Non-pigmented ciliary epithelial cell (primary cell): ENCODE measurements at places on chromosomes 3 and 15.

- no peak for DNase-seq
These were observed 11.5 kb downstream of the SLC51A start for GRCh38 chr3:196227629-196228493.

GRCh38 chr3:72811571-72811970, 36.7 kb downstream of the SHQ1 start:
- DNase-seq, result no peak

- DNase-seq, result no peak
These were observed 65.7 kb upstream of the RGMA start for GRCh38 chr15:93154666-93155065.

GRCh38 chr15:82805994-82806406, at the start of gene FSD2:
TSS of gene FSD2 (minus strand) at chr15:82806069. CDS start at chr15:82787390, 18,679 bp downstream.
- no peak for DNase-seq

DNA sequence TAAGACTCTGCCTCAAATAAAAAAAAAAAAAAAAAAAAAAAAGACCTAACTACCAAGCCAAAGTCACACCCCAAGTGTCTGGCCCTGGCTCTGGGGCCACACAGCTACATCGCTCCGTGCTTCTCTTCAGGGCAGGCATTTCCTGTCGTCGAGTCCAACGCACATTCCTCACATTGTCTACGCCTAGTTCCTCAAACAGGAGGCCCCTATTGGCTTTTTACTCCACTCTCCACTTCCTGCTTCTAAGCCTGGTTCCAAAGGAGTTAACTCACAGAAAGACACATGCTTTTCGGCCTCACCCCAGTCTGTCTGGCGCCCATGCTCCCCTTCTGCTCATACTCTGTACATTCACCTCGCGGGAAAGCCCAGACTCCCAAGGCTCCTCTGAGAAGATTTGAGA, 28.8 kb downstream of the KNG1 start:
- DNase-seq, result peak; percentile 46

GRCh38 chr3:24196526-24196925, 251.4 kb downstream of the NR1D2 start:
- peak; percentile 15 for DNase-seq

DNA sequence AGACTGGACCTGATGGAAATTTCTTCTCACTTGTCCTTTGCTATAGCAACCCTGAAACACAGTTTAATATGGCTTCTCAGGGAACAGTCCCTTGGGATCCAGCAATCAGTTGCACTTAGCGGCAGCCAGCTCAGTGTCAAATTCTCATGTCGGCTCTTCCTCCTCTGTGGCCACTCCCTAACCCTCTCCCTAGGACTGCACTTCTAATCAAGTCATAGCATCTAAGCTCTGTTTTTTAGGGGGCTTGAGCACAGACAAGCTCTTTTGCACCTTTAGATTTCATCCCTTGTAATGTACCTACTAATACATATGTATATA, 250.5 kb upstream of the TLE3 start:
- no peak for DNase-seq

GRCh38 chr3:185582871-185583270, 3.2 kb upstream of the SENP2 start:
- DNase-seq, result no peak

GRCh38 chr3:45701172-45701867, 12.1 kb downstream of the SACM1L start:
- DNase-seq, result no peak

DNA sequence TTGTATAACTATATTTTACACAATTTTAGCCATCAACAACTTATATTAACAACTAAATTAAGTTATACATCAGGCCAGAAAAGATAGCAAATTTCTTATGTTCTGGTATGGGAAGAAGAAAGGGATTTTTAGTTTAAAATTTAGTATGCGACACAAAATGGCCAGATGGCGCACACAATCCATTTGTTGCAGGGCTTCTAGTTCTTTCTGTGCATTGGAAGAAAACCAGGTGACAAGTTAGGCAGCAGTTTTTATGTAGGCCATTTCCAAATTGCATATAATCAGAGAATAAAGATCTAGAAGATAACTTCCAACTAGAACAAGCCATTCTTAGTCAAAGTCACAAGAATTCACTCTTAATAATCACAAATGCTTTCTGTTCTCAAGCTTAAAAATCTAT, 230.1 kb upstream of the ZNF717 start:
- no peak for DNase-seq

- DNase-seq, result no peak
These were observed 6.0 kb downstream of the C3orf62 start for GRCh38 chr3:49271047-49271446.

DNA sequence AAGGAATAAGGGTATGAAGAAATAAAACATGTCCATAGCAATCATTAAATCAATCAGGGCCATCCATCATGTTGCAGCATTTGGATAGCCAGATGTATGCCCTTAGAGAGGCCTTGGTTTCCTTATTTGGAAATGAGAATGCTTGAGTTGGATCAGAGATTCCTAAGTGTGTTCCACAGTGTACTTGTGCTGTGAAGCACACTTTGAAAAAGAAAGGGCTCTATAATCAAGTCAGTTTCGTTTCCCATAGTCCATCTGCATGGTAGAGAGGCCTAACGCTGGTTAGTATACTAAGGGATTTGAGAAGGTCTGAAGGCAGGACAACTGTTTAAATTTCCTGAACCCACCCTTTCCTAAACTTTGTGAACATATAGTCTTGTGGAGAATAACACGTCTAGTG, 30.9 kb downstream of the RBMS3 start:
- no peak for DNase-seq

- no peak for DNase-seq
These were observed 37.1 kb upstream of the CCK start for GRCh38 chr3:42302924-42303634.

- DNase-seq, result no peak
These were observed 13.5 kb upstream of the ACSBG1 start for GRCh38 chr15:78247911-78248310.

- no peak for DNase-seq
These were observed 122.5 kb downstream of the TJP1 start for GRCh38 chr15:29699791-29700190.

DNA sequence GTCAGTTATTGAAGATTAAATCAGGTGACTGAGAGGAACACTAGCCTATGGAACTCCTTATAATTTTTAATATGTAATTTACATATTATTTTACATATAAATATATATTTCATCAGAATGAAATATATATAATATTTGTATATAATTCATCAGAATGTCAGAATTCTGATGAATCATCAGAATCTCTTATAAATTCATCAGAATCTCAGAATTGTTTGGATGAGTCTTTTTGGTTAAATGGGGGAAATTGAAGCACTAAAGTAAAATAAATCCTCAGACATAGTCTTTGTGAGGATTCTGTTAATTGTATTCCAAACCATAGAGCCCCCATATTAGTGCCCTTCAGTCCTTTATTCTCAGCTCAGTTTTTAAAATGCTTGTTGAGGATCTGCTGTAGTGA, 15.4 kb downstream of the TCF12 start:
- DNase-seq, result no peak

- no peak for DNase-seq
These were observed 154.1 kb downstream of the GREM1 start for GRCh38 chr15:32871883-32872282.

DNA sequence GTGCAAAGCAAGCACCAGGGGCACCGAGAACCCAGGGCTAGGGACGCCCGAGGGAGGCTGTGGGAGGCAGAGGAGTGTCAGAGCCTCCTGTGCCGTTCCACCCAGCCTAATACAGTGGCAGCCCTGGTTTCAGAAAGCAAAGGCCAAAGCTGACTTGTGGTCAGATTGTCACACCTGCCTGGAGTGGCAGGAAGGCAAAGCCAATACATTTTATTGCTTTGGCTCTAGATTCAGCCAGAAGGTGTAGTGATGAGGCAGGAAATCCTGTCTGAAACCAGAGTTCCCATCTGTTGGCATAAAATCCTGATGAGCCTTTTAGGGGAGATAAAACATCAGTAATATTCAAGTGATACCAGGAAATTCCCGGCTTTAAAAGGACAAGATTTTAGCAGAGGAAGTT, 168.3 kb downstream of the SLCO3A1 start:
- DNase-seq, result no peak

- DNase-seq, result no peak
These were observed 983.4 kb downstream of the ROBO2 start for GRCh38 chr3:78023257-78023656.

GRCh38 chr3:115913069-115913686, 289.9 kb downstream of the GAP43 start:
- DNase-seq, result no peak

GRCh38 chr3:14867936-14868570, 49.3 kb downstream of the FGD5 start:
- DNase-seq, result no peak

GRCh38 chr3:69963643-69964042, 35.9 kb upstream of the SAMMSON start:
- DNase-seq, result no peak

- DNase-seq, result peak; percentile 69
These were observed 18.8 kb downstream of the ATG7 start for GRCh38 chr3:11290743-11291680.

GRCh38 chr15:29666241-29666640, 156.0 kb downstream of the TJP1 start:
- no peak for DNase-seq

DNA sequence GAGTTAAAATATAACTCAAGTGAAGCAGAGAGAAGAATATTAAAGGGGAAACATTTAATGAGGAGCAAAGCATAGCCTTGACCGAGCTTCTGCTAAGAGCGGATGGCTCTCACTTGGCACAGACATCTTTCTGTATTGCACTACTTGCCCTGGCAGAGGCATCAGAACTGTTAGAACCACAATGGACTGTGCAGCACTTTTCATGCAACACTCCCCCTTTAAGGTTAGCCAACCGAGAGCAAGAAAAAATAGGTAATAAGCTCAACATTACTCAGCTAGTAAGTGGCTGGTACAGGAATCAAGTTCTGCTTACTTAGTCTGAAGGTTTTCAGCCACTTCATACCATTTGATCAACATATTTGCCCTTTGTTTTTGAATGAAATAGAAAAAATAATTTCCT, 33.7 kb downstream of the CRTC3 start:
- no peak for DNase-seq

- DNase-seq, result no peak
These were observed 4.5 kb downstream of the HEMK1 start for GRCh38 chr3:50573566-50574443.

GRCh38 chr15:40339621-40339945, 1.2 kb downstream of the CCDC9B start:
- DNase-seq, result no peak

GRCh38 chr15:23764306-23764705, 77.2 kb upstream of the NDN start:
- DNase-seq, result no peak

- DNase-seq, result peak; percentile 97
These were observed 88.2 kb upstream of the TSC22D2 start for GRCh38 chr3:150319900-150320299.

DNA sequence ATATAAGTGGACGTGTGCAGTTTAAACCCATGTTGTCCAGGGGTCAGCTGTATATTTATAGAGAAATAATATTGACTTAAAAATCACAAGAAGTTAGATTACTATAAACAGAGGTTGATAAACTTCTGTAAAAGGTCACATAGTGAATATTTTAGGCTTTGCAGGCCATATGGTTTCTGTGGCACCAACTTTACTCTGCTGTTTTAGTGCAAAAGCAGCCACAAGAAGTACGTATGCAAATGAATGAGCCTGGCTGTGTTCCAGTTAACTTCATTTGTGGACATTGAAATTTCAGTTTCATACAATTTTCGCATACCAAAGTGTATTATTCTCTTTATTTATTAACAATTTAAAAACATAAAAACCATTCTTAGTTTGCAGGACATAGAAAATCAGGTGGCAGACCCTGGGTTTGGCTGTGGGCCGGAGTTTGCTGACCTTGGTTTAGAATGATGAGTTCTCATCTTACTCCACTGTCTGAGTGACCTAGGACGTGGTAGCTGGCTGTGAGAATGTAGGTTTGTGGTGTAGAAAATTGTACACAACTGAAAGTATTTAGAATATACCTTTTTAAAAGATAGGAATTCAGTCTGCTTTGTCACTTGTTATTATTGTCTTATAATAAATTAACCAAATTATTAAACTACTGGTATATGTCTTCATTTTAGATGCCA, 16.3 kb downstream of the FAN1 start:
- DNase-seq, result no peak

GRCh38 chr3:95464346-95464745, 1350.0 kb upstream of the EPHA6 start:
- no peak for DNase-seq

DNA sequence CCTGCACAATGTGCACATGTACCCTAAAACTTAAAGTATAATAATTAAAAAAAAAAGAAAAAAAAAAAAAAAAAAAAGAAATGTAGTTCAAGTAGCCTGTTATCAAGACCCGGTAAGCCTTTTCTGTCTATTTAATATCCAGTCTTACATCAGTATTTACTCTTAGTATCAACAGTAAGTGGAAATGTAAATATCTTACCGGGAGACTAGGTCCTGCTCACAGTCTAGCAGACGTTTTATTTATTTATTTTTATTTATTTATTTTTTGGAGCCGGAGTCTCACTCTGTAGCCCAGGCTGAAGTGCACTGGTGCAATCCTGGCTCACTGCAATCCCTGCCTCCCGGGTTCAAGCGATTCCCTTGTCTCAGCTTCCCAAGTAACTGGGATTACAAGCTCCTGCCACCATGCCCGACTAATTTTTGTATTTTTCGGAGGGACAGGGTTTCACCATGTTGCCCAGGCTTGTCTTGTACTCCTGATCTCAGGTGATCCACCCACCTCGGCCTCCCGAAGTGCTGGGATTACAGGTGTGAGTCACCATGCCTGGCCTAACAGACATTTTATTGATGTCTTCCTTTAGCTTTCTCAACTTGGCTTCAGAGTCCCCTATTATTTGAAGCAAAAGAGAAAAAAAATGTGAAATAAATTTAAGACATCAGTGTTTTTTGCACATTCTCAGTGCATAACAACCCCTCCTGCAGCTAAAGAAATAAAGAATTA, 19.9 kb downstream of the C2CD4B start:
- no peak for DNase-seq

DNA sequence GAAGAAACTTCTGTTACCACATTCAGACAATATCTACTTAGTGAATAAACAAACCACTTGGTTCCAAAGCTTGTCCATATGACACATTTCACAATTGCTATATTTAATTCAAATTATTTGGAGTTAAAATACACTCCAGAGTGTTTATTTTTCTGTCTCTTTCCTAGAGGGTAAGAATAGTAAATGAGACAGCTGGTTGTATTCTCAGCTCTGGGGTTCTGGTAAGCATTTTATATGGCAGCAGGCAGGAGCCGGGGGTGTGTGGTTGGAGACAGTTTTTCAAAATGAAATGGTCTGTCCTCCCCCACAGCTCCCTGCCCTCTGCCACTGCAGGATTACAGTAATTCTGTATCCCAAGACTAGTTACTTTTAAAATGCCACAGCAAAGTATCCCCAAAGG, 10.9 kb upstream of the SEC61A1 start:
- no peak for DNase-seq

- no peak for DNase-seq
These were observed 68.1 kb upstream of the NMNAT3 start for GRCh38 chr3:139745831-139746230.

GRCh38 chr3:1092771-1093170, at the start of gene CNTN6:
TSS of gene CNTN6 (plus strand) at chr3:1093024. CDS start at chr3:1148009, 54,985 bp downstream.
- no peak for DNase-seq
